Pulmonary artery endothelial cell (primary cell): ENCODE measurements at places on chromosomes 4 and X. TPM values are rescaled to one million over a fixed set of nuclear protein-coding genes. Genes with fewer than 3 reads are reported as not detected.

DNA sequence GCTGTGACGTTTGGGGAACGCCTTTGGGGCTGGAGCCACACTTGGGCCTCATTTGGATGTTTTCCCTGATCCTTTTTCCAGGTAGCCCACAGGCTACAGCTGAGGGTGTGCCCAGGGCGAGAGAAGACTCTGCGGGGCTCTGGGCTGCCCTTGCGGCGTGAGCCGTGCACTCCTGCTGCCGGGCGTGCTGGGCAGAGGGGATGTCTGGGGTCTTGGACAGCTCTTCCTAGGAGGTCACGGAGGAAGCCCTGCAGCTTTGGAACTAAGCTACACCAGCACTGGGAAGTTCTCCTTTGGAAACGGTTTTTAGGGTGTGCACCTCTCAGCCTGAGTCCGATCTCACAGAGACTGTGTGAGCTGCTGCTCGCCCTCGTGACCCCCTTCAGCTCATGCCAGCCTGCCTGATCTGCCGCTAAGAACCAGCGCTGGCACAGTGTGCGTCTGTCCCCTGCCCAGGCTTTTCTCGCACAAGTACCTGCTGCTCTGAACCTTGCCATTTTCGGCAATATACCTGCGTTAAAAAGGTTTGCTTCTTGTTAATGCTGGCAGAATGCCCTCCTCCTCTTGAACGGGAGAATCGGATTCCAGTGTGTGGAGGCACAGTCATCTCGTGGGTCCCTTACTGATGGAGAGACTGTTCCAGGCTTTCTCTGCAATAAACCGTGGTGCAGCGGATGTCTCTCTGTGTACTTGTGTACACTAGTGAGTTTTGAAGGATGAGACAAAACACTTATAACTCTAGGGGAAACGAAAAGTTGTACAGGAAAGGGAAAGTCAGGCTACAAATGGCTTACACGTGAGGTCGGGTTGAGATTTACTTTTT is 14.3 kb downstream of the MSANTD1 start:
- DNase-seq, result no peak

- DNase-seq, result no peak
Measured at GRCh38 chr4:150668824-150669223, 86.9 kb downstream of the MAB21L2 start.

DNA sequence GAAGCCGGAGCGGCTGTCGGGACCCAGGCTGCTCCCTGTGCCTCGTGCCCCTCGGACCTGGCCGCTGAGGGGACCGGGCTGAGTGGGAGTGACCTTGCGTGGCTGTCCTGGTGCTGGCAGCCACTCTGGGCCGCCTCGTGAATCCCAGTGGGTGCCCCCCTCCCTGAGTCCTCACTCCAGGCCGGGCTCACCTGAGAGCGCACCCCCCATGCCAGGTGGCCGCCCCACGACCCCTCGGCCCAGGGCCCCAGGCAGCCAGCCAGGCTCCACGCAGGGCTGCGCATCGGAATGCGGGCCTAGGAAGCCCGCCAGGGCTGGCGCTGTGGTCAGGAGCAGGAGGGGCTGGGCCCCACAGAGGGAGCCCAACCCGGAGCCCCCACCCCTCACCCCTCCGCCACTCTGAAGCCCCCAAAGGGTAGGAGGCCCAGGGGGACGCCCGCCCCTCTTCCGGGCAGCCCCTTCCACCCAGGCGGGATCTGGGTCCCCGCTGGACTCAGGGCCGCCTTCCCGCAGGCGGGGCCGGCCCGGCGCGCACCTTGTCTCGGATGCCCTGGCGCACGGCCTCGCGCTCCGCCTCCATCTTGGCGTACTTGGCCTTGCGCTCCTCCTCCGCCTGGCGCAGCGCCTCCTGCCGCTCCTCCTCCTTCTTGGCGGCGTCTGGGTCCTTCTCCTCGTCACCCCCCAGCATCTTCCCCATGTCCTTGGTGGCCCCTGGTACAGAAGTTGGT is 33.9 kb downstream of the CPLX1 start:
- no peak for DNase-seq

DNA sequence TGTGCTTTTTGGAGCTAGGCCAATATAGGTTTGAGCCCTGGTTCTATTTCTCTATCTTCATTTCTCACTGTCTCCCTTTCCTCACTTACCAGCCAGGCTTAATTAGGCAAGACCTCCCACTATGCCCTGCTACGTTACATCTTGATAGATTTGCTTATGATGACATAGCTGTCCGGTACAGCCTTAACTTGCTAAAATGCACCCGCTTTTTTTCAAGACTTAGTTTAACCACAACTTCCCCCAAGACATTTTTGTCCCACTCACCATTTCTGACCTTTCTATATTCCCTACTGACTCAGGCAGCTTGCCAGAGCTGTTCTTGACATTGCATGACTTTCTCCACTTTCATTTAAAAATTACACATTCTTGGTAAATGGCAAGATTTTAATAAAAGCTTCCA is 152.6 kb downstream of the MID1 start:
- DNase-seq, result no peak

ODAPH gene
- total RNA-seq, result not detected in 2 replicates

DNA sequence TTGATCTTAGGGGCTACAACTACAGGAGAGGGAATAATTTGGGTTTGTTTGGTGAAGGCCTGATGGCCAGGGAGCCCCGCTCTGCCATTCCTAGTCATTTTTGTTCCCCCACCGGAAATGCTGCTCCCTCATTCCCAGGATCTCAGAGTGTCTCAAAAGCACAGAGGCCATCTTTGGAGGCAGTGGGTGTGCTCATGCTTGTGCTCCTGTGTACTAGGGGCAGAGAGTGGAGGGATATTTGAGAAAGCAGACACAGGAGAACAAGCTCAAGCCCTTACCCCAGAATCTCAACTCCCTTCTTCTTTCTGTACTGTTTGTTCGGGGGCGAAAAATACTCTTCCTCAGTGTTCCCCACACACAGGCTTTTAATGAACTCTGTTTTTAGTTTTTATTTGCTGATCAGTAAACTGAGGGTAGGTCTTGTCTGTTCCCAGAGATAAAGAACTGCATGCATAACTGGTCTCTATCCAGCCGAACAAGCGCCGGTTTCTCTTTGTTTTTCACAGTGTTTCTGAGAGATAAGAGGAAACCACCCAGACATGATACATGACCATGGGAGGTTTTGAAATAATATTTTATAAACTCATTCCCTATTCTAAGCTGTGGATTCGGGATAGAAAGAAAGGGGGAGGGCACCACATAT is 32.9 kb upstream of the XK start:
- no peak for DNase-seq

DNA sequence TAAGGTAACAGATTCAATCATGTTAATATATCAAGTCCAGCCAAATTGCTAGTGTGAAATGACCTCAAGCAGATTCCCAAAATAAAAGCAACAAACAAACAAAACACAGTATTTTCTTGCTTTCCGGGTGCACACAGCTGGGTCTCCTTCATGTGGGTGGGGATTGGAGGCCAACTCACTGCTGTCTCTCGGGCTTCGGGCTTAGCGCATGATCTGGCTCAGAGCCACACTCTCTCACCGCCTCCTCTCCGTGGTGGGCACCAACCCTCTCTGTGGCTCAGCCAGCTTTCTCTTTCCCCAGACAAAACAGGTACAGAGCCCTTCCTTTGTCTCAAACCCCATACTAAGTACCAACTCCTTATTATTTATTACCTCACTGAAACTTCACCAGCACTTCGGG is 2.9 kb upstream of the REELD1 start:
- DNase-seq, result no peak

INTU gene
- 2.0 and 5.0 TPM in 2 replicates for total RNA-seq

TKTL2 gene
- not detected in 2 replicates for total RNA-seq

DNA sequence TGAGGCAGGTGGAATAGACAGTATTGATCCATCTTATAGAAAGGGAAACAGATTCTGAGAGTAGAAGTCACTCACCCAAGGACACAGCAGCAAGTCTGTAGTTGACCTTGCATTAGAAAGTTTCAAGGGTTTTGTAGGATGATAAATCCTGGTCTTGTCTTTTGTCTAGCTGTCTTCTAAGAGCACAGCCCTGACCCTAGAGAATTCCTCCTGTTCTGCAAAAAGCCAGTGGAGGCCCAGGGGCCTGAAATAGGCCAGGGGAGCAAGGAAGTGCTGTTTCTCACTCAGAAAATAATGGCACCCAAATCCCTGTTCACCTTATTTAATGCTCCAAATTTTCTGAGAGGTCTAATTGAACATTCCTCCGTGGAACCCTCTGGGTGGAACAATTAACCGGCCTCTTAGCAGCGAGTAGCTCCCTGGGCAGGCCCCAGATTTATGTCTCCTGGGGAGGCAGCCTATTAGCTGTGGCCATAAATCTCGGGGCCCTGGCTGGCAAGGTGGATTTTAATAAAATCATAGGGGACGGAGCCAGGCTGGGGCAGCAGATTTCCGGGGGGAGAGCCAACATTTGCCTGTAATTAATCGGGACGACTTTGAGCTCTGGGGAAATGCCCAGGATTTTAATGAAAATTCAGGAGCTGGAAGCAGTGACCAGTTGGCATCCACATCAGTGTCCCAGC is 49.2 kb upstream of the MSX1 start:
- no peak for DNase-seq

DNA sequence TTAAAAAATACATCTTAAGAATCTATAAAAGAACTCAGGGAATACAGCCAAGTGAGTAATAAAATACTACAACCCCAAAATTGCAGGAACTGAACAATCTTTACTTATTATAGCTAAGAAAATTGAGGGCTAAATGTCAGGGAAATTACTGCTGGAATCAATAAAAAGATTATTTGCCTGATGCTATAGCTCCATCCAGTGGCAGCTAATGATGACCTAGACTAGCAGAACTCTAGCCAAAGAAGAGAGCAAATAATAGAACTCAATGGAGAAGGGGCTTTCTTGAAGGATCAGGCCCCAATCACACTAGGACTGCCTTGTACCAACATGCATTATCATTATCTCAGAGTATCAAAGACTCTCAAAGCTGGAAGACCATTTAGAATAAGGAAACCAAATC is 85.0 kb upstream of the FAM241A start:
- DNase-seq, result no peak

DNA sequence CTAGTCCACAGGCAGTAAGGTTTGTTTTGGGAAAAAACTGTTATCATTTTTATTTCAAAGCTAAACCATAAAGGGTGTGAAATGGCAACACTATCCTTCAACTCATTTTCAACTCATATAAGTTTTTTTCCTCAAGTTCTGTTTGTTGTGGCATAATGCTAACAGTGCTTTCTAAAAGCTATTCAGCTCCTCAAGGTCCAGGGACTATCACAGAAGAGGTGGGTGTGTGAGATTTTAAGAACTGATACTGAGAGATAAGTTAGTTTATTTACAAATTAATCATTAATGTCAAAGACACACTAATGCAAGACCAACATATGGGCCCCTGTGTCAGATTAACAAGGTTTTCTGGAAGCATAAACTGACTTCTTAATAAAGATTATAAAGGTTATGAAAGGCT is 11.8 kb downstream of the UGT2B15 start:
- DNase-seq, result no peak

TEX13C gene
- not detected in 2 replicates for total RNA-seq
